CD4-positive, alpha-beta memory T cell (primary cell): ENCODE measurements at places on chromosomes 3 and 15. TPM values are rescaled to one million over a fixed set of nuclear protein-coding genes. Genes with fewer than 3 reads are reported as not detected.

GRCh38 chr3:149307435-149307783 is 26.0 kb downstream of the TM4SF18 start:
- DNase-seq: no peak

GRCh38 chr3:38579551-38580449 is 69.7 kb downstream of the SCN5A start:
- no peak for DNase-seq

- DNase-seq: no peak
These were observed 855 bp upstream of the ABHD5 start for GRCh38 chr3:43689766-43690399.

- no peak for DNase-seq
These were observed 44.9 kb downstream of the SPATA16 start for GRCh38 chr3:173096140-173096539.

DNA sequence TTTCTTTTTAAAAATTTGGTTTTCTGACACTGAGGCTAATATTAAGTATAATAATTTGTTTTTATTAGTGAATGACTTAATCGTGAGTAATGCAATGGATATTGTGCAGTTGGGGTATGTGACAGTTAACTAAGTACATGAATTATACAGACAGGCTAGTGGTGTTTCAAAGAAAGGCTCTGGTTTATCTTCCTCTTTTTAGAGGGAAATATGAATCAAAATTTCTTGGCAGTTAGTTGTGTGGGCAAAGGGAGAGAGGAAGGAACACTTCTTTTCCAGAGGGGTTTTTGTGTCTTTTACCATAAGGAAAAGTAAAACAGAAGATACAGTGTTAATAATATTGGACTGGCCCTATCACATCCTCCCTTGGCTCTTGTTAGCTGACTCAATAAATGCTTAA is 2.7 kb downstream of the ZNF654 start:
- DNase-seq: no peak

GRCh38 chr3:37920156-37920699 is 58.5 kb downstream of the CTDSPL start:
- no peak for DNase-seq

Gene DPPA2
- total RNA-seq: not detected
